Substantia nigra (tissue), 51 donors: ENCODE measurements at places on chromosomes 3 and 15.

- no peak for DNase-seq
Measured at GRCh38 chr3:10432156-10432845, 73.1 kb downstream of the ATP2B2 start.

- DNase-seq = no peak
Measured at GRCh38 chr3:29274667-29275066, 6.2 kb upstream of the RBMS3 start.

GRCh38 chr3:78724859-78725258, 1042.9 kb downstream of the ROBO1 start:
- DNase-seq = no peak

- no peak for DNase-seq
Measured at GRCh38 chr3:89974903-89975519, 867.6 kb downstream of the EPHA3 start.

DNA sequence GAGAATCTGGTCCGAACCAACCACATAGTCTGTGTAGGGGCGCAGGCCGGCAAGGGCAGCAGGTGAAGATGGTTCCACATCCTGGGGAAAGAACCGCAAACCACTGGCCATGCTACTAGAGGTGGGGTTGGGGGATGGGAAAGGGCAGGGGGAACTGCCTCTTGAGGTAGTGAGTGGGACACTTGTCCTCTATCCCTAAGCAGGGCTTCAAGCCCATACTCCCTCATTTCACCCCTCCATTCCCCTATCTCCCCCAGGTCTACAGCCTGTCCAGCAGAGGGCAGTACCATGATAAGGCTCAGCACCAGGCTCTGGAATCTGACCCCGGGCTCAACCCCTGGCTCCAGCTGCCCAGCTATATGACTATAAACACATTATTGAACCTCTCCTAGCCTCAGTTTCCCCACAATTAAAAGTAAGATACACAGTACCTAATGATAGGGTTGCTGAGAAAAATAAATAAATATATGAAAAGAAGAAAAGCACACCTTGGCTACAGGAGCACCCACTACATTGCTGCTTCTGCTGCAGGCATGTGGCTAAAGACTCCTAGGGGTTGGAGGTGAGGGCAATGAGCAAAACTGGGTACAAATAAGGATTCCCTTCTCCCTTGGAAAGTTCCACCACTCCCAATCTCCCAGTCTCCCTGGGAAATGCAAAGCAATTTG, 6.3 kb downstream of the GORASP1 start:
- no peak for DNase-seq

- DNase-seq = no peak
Measured at GRCh38 chr15:55649058-55649423, 60.9 kb upstream of the PYGO1 start.
